Activated CD8-positive, alpha-beta memory T cell treated with anti-CD3 and anti-CD28 coated beads, Interleukin-2, amount 10 ng/mL, durations not matched to agents 7 days and 5 days (primary cell): ENCODE measurements at places on chromosomes 6 and 20. TPM values are rescaled to one million over a fixed set of nuclear protein-coding genes. Genes with fewer than 3 reads are reported as not detected.

- no peak for DNase-seq
Observed at GRCh38 chr6:20936949-20937348, 402.7 kb downstream of the CDKAL1 start.

DNA sequence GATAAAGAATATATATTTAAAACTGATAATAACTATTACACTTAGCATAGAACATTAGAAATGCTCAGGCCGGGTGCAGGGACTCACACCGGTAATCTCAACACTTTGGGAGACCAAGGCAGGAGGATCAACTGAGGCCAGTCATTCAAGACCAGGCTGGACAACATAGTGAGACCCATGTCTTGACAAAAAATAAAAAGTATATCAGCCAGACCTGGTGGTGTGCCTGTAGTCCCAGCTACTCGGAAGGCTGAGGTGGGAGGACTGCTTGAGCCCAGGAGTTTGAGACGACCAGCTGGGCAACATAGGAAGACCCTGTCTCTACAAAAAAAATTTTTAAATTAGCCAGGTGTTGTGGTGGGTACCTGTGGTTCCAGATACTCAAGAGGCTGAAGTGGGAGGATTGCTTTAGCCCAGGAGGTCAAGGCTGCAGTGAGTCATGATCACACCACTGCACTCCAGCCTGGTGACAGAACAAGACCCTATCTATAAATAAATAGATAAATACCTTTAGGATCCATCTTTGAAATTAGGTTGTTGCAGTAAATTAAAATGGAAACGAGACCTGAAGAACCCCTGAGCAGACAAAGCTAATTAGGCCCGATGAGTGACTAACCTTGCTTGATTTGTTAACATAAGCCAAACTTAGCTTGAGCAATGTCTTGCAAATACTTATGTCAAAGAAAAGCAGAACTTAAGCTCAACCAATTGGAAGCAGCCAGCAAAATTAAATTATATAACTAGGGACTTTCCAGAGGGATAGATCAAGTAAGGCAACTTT lies 75.8 kb upstream of the E2F3 start:
- no peak for DNase-seq

DNA sequence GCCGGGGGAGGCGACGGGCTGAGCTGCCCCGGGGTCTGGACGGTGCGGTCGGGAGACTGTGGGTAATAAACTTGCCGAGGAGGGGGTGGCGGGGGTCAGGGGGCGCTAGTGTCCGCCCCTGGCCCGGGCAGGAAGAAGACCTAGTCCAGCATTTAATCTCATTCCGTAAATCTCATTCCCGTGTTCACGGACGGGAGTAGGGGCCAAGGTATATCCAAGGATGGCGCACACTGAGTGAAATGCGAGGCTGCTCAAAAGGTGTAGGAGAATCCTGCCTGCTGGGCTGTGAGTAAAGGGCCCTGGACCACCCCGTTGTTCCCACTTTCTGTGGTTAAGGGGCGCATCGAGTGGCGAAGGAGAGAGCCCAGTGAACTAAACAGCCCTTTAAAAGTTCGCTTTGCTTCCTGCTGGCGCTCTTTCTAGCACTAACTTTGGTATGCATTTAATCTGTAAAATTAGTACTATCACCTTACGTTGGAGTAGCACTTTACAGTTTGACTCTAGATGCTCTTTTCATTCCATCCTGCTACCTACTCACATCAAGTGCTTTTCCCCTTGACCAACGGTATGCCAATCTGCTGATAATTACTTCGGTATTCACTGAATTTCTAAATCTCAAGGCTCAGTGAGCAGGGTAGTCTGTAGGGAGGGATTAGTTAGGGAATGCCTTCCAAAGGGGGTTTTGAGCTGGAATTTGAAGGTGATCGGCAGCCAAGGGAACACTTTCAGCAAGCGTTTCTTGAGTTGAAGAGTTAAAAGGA lies 730 bp downstream of the PARD6B start:
- DNase-seq, result no peak

Gene ARFGEF3
- 0.15 TPM for total RNA-seq

Gene RFX6
- not detected for total RNA-seq

Gene CFB
- total RNA-seq, result 0.12 TPM

GRCh38 chr20:58986968-58987517 lies 6.0 kb downstream of the NELFCD start:
- DNase-seq, result peak; percentile 38

Gene FOXP4
- total RNA-seq, result 6.5 TPM

Gene GSTA2
- total RNA-seq, result not detected

DNA sequence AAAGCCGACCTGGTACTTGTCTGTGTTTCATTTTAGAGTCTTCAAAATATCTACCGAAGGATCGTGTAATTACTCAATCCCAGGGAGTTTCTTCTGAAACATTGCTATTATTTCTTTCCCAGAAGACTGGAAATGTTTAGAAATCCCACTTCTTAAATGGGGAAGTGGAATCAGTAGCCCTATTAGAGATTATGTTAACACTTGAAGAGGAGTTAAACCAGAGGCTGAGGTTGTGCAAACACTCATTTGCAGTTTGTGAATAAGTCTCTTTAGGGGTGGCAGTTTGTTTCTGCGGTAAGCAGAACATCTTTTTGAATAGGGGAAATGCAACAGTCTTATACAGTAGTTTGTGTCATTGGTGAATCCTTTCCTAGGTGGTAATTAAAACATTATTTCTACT lies 21.3 kb downstream of the DSP start:
- no peak for DNase-seq

DNA sequence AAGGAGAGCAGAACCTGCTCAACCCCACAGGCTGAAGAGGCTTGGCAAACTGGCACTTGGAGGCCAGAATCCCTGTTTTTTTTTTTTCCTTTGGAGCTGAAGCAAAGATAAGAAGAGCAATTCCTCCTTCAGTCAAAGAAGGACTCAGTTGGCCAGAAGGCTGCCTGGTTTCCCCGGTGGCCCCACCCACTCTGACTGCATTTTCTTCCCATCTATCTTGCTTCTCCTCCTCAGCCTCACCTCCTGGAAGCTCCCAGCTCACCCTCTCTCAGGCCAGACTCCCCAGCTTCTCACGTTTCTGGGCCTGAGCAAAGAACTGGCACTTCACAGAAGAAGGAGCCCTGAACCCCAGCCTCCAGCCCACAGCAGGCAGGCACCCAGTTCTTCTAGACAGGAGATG lies 2.4 kb downstream of the LRFN2 start:
- no peak for DNase-seq

DNA sequence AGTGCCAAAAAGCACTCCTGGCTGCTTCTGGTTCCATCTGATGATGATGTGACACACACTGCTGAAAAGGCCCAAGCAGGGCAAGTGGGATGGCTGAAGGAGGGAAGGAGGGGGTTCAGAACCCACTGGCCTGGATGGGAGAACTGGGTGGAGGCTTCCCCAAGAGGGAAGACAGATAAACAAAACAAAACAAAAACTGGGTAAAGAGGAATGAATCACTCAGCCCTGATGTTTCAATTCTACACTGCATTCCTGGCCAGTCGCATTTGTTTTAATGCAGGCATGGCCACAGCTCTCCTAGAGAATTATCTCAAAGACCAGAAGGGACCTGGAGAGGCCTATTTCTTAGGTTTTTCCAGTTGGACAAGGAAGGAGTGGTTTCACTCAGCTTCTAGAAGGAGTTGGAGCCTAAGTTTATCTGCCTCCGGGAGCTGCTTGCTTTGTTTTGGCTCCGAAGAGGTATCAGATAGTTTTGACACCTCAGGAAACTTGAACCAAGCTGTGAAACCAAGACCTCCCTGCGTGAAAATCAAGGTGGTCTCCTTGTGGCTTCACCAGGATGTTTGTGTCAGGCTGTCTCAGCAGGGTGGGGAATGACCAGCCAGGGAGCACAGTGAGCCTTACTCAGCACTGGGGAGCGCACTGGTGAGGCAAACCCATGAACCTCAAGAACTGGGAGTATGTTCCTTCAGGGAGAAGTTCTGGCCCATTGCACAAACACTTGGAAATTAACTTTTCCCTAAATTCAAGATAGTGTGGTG lies 16.1 kb downstream of the TTPAL start:
- no peak for DNase-seq

DNA sequence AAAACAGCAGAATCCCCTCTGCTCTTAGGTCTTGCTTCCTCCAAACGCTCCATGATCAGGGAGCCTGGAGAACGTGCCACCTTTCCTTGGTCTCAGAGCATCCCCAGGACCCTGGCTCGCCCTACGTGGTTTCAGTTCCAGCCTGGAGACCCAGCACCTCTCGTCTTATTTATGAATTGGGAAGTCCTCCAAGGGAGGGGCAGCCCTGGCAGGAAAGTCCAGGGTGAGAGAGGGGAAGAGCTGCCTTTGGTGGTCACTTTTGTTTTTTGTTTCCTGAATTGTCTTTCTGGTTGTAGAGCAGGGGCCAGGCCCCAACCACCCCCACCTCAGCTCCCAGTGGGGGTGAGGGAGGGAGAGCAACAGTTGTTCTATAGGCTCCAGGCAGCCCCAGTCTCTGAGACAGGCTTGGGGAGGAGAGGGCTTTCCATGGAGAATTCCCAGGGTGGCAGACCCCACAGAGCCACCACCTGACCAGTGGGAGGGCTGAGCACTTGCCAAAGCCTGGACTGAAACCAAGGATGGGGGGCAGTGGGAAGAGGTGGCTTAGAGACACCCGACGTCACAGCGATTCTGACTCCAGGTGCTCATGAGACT lies 88.8 kb downstream of the PRND start:
- DNase-seq, result no peak

DNA sequence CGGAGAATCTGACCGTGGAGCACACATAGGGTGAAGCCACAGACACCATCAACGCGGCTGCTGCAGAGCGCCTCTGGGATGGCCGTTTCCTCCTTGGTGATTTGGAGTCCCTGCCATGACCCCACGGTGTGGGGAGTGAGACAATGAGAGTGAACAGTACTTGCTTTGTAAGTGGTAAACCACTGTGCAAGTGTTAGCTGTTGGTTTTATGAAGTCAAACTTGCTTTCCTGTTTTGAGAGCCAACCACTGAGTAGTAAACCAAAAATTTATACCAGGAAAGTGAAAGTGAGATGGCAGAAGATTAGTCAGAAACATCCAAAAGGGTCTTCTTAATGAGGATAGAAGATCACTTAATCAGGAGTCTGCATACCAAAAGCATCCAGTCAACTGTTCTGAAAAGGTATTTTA lies 160.7 kb downstream of the FOXC1 start:
- peak; percentile 75 for DNase-seq

- no peak for DNase-seq
Observed at GRCh38 chr20:53814060-53814459, 220.4 kb upstream of the ZNF217 start.

DNA sequence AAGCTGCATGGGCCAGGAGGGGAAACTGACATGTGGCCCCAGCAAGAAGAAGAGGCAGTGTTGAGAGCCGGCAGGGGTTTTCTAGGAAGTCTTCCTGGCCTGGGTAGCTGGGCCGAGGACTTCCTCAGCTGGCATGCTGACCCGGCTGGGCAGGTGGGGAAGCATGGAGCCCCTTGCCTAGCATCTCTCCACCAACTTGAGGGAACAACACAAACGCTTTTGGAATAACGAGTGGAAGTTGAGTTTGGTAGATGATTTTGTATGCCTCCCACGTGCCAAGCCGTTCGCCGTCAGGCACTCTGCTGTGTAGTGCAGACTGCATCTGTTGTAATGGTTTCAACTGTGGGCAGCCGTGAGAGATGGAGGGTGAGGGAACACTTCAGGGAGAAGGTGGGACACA lies 7.3 kb downstream of the TMEM181 start:
- no peak for DNase-seq

Gene TTBK1
- 0.20 TPM for total RNA-seq

DNA sequence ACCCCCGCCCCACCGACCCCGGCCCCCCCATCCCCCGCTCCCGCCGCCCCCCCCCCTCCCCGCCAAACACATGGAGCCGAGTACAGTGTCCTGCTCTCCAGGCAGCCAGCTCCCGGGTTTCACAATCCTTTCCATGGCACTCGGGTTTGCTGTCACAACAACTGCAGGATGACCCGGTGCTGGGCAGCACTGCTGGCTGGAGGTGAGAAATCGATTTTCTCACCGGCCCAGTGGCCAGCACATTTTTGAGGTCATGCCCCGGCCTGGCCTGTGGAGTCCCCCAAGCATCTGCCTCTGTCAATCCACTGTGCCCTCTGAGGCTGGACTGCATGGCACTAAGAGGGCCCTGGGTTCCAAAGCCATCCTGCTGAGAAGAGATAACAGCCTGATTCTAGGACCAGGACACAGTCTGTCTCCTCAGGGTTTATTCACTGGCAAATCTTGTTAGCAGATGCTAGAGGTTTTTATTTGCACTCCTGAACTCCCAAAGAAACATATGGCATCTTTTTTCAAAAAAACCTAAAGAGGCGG lies 129.5 kb downstream of the NFATC2 start:
- DNase-seq, result no peak

Gene KCNQ2
- 0.05 TPM for total RNA-seq

- no peak for DNase-seq
Observed at GRCh38 chr6:157673596-157673995, 149.4 kb upstream of the SNX9 start.

Gene TRMT11
- total RNA-seq, result 20.6 TPM

- DNase-seq, result no peak
Observed at GRCh38 chr6:46998436-46999017, 43.6 kb downstream of the ADGRF1 start.

Gene HLA-DRA
- 311 TPM for total RNA-seq

DNA sequence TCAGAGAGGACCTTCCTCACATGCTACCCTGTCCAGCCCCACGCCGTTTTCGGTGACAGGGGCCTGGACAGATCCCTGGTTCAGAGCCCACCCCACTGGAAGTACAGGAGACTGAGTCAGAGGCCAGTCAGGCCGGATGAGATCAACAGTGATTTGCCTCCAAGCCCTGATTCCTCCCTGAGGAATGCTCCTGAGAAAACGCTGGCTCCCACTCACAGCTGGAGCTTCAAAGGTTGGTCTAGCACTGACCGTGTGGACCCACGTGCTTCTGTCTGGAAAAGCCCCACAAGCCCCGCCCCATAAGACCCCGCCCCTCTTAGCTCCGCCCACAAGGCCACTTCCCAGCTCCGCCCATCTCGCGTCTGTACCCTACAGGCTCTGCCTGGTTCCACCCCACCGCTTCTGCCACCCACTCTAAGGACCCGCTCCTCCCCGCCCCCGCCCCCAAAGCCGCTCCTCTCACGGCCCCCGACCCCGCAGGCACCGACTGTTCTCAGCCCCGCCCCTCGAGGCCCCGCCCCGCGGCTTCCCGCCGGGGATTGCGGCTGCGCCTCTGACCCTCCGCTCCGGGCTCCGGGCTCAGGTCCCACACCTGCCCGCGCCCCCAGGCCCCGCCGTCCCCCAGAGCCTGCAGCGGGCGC lies 64.9 kb upstream of the BHLHE23 start:
- no peak for DNase-seq

DNA sequence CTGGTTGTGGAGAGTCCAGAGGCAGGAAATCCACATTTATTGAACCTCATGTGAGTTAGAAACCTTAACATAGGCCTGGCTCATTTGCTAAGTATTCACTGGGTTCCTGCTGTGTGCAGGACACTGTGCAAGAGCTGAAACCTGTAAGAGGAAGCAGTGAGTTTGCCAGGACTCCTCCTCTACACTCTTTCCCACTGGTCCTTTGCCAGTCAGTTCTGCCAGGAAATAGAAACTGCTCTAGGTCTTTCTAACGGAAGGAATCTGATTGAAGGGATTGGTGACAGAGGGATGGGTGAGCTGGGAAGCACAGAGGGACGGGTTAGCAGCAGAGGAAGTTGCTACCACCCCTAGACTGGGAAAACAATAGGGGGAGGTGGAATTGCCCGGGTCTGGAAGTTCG lies 234.2 kb upstream of the ECI2 start:
- DNase-seq, result no peak

GRCh38 chr20:4358552-4358951 lies 343.2 kb upstream of the RNF24 start:
- DNase-seq, result no peak

Gene TPX2
- total RNA-seq, result 159 TPM
